ENCODE measurements at places on chromosomes 13 and 19. TPM values are rescaled to one million over a fixed set of nuclear protein-coding genes. Genes with fewer than 3 reads are reported as not detected.

Gene IFI30
- 170 TPM for total RNA-seq

Gene CLPTM1
- 70.3 TPM for total RNA-seq

Gene CFAP97D2
- total RNA-seq = not detected

Gene IGFL1
- not detected for total RNA-seq

DNA sequence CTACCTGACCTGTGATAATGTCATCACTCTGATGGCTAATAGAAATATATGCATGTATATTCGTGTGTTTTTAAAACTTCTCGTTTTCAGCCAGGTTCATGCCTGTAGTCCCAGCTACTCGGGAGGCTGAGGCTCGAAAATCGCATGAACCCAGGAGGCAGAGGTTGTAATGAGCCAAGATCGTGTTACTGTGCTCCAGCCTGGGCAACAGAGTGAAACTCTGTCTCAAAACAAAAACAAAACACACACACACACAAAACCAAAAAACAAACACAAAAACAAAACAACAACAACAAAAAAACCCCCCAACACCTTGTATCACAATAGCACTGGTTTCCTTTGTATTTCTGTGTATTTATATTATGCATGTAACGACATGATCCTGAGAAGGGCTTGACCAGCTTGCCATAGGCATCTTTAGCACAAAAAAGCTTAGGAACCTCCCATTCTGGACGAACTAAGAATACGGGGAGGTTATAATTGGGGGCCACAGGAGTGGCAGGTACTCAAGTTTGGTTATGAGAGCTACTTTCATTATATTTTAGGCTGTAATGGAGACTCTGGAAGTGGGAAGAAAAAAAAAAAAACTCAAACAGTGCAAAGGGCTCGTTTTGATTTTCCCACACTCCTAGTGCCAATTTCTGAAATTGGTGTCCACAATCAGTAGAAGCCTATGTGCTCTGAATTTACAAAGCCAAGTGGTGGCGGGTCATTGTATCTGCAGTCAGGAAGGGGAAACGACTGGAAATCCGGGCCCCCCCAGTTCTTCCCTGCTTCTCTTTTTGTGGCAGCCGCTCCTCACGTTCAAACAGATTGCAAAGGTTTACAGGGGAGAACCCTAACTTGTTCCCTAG, 1.2 kb upstream of the ACP7 start:
- no peak for DNase-seq

DNA sequence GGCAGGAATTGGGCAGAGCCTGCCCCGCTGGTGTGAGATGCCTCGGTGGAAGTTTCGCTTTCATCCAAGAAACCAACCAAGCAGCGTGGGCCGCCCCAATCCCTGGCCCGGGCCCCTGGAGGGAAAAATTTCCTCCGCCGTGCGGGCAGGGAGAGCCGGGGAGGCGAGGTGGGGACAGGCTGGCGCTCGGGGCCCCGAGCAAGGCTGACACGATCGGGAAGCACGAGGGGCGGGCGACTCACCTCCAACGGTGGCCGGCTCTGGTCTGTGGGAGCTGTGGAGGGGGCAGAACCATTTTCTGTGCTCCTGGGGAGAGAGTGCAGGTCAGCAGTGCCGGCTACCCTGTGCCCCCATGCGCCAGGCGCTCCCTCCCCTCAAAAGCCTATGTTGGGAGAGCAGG, 11.0 kb downstream of the RNF126 start:
- no peak for DNase-seq

- DNase-seq = no peak
These were observed 292.2 kb downstream of the MZT1 start for GRCh38 chr13:72435251-72435650.

DNA sequence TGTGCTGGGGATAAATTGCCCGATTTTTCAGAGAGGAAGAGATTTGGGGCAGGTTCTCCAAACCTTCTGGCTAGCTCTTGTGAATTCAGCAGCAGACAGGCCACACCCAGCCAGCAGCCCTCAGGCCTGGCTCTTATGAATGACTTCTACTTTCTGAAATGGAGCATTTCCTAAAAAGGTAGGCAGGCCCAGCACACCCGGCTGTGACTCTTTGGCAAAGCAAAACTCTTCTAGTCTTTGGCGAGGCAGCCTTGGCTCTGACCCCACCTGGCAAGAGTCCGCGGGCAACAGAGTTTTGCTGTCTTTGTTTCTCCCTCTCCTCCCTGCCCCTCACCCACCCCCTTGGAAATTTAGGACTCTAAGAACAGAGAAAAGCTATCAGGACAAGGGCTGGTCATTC, 221.2 kb downstream of the ZNF536 start:
- no peak for DNase-seq

All from OCI-LY7 (cell line).